ENCODE measurements at places on chromosomes 12 and 14. TPM values are rescaled to one million over a fixed set of nuclear protein-coding genes. Genes with fewer than 3 reads are reported as not detected.

The ATP5MC2 gene
- polyA plus RNA-seq, result 599 TPM

The KRT75 gene
- not detected for polyA plus RNA-seq

The ACTR10 gene
- 96.0 TPM for polyA plus RNA-seq

The PPP1R1A gene
- polyA plus RNA-seq, result 54.6 TPM

The VWF gene
- 9.4 TPM for polyA plus RNA-seq

All from renal pelvis (tissue), 12 donors.